MCF 10A (cell line): ENCODE measurements at places on chromosomes 6 and 20. TPM values are rescaled to one million over a fixed set of nuclear protein-coding genes. Genes with fewer than 3 reads are reported as not detected.

The MSH5 gene
- 36.6 and 43.1 TPM in 2 replicates for total RNA-seq

The BIRC7 gene
- not detected in 2 replicates for total RNA-seq

The PTCHD4 gene
- total RNA-seq: 7.4 and 8.4 TPM in 2 replicates

The NKX2-4 gene
- total RNA-seq: not detected in 2 replicates

GRCh38 chr20:2254333-2254732 is 41.5 kb upstream of the TGM3 start:
- DNase-seq: no peak

- no peak for DNase-seq
Observed at GRCh38 chr6:75180864-75181263, 25.0 kb downstream of the COL12A1 start.

GRCh38 chr20:63602321-63602720 is 24.6 kb downstream of the GMEB2 start:
- no peak for DNase-seq

DNA sequence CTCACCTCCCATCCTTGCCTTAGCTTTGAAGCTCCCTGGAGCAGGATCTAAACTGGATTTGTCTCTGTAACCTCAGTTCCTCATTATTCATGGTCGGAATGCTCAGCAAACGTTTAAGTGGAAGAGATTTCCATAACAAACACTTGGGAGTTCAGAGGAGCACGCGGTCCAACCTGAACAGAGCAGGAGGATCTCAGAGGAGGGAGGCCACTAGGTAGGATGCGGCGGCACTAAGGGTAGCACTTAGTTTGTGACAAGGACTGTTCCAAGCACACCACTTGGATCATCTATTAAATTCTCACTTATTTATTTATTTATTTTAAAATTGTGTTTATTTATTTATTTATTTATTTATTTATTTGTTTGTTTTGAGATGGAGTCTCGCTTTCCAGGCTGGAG is 13.3 kb upstream of the CCN5 start:
- DNase-seq: no peak
